ENCODE measurements at places on chromosomes 6 and 20.

GRCh38 chr6:84554074-84554473 lies 210.3 kb downstream of the TBX18 start:
- DNase-seq = no peak

- DNase-seq = no peak
These were observed 7.9 kb downstream of the EMILIN3 start for GRCh38 chr20:41358717-41359116.

DNA sequence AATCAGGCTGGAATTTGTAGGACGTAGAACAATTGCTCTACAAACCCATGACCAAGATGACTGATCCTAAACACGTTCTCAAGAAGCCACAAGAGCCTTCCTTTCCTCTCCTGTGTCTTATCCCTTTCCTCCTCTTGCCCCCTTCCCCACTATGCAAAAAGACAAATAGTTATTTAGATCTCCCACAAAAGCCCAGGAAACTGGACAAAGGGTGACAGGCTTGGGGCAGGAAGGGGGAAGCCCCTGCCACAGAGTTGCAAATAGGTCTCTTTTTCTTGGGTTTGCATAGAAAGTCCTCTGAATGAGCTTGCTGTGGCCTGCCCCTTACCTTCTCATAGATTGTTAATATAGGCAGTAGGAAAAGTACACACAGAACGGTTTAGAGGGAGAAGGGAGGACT lies 377.1 kb upstream of the BTBD3 start:
- no peak for DNase-seq

- no peak for DNase-seq
These were observed 3.6 kb upstream of the CASP8AP2 start for GRCh38 chr6:89826029-89826528.

GRCh38 chr6:138757136-138757535 lies 16.4 kb upstream of the CCDC28A start:
- DNase-seq = no peak

DNA sequence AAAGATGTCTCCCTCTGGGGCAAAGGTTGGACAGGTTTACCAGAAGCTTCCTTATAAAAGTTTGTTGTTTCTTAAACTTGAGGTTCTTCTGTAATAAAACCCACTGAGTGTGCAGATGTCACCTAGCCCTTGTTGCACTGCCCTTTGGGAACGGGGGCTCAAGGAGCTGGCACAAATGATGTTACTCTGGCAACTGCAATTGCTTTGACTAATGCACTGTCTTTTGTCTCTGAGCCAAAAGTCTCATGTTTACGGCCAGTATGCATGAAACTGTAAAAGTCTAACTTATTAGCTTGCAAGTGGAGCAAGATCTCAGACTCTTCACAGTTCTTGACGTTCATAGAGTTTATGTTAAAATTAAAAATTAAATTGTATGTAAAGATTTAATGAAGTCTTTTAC lies 655.7 kb downstream of the EPHA7 start:
- DNase-seq = no peak

DNA sequence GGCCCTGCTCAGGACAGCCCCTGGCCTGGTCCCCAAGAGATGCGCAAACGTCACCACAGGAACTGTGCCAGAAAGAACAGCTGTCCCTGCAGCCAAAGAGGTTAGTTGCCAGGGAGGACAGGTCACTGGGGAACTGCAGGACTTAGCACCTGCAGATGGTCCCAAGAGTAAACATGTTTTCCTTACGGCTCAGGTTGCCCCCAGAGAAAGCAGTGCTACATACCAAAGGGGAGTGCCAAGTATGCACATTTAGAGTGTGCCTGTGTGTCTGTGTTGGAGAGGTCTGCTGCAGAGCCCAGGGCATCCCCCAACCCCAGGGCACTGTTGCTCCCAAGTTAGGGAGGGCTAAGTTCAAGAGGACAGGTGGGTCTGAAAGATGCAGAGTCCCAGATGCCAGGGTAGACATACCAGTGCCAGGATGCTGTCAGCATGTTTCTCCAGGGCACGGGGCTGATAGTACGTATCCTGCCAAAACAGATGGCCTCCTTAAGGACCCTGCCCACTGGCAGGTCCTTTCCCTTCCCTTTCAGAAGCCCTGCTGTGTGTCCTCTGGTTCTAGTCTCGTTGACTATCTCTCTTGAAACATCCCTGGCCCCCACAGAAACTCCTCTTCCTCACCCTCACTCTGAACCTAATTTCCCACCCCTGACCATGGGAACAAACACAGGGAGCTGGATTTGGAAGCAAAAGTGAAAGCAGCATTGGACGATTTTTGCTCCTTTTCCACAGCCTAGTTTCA lies 1.3 kb downstream of the ABHD16A start:
- no peak for DNase-seq

DNA sequence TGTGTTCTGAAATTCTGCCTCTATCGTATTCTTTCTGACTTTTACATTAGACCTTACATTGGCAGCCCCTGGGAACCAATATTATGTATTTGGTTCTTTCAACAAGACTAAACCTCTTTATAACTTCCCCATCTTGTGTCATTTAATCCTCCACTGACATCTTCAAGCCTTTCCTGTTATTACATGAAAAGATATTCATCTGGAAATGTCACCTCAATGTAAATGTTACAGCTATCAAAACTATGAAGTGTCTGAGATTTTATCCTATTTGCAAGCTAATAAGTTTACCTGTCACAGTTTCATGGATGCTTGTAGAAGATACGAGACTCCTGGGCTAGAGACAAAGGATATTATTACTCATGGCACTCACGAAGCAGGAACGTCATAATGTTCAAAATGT lies 43.9 kb upstream of the NOX3 start:
- DNase-seq = no peak

GRCh38 chr6:148866657-148867268 lies 119.9 kb downstream of the UST start:
- no peak for DNase-seq

DNA sequence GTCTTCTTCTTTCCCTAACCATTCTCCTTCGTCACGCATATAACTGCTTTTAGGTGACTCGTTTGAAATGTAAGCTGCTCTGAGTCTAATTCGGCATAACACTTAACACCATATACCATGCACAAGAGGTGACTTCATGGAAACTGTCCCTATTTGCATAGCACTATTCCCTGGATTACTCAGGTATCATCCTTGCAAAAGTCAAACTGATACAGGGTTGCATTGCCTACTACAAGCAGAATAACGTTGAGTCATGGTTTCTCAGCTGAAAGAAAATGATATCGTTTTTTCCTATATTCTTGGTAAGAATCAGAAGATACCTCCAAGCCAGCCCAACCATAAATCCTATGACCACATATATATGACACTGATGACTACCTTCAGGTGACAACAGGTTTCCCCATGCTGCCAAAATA lies 227.5 kb downstream of the ATXN1 start:
- DNase-seq = peak; percentile 70

DNA sequence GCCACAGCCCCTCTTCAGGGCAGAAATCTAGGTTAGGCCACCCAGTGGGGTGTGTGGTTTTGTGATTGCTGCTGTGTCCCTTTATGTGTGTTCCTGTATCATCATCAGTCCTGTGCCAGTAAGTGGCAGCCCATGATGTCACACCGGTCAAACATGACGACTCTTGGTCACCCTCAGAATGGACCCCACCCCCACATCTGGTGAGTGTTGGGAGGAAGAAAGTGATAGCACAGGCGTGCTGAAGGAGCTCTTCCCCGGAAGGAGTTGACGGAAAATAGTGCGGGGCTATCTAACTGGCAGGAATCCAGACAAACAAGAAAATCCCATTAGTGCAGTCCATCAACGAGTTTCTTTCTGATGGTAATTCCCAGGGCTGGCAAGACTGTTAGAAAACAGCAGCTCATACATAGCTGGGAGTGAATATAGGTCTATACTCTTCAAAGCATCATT lies 33.4 kb upstream of the IL17A start:
- no peak for DNase-seq

DNA sequence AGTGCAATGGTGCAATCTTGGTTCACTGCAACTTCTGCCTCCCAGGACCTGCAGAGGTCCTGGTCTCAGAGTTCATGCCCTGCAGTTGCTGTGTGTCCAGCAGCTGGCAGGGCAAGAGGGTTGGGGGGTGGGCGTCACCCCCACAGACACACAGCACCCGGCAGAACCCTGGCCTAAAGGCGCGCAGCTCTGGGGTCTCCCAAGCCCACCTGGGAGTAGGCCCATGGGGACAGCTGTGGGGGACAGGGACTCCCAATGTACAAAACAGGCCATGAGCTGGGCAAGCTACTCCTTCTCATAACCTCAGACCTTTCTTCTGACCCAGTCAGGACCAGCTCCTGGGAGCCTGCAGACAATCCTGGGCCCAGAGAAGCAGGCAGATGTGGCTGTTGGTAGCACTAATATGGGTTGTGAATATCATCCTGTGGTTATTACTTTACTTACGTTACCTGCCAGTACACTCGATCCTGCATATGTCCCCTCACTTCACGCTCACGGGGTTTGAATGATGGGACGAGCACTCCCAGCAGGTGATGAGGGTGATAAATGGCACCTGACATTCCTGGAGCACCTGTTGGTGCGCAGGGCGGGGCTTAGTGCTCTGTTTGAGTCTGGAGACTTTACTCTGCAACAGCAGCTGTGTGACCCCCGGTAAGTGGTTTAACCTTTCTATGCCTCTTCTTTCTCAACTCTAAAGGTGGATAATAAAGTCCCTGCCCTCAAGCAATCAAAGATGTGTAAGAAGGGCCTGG lies 39.9 kb upstream of the SULF2 start:
- DNase-seq = no peak

DNA sequence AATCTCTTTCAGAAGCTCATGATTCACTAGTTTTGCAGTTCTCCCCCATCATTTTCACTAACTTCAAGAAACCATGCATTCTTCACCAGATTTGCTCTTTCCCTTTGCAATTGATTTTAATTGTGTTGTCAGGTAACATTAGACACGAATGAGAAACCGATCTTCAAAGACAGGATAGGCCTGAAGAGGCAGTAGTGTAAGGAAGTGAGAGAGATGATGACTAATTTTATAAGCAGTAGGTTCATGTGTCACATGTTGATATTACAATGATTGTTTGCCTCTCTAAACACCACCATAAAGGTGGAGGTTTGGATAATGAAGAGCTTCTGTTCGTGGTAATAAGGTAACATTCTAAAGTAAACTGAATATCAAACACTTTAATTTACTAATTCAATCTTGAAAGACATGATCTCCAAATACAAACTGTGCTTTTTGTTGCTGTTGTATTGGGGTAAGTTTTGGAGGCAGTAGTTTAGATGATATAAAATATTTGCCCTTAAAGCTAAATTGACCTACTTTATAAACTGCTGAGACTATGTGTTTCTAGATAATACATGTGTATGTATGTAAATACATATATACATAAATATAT lies 207.2 kb downstream of the PHACTR1 start:
- DNase-seq = no peak

- peak; percentile 62 for DNase-seq
These were observed 171.4 kb downstream of the GMPR start for GRCh38 chr6:16409531-16410441.

GRCh38 chr6:24064106-24064505 lies 61.9 kb upstream of the NRSN1 start:
- peak; percentile 19 for DNase-seq

GRCh38 chr6:27505209-27506027 lies 32.5 kb upstream of the ZNF184 start:
- DNase-seq = peak; percentile 87

DNA sequence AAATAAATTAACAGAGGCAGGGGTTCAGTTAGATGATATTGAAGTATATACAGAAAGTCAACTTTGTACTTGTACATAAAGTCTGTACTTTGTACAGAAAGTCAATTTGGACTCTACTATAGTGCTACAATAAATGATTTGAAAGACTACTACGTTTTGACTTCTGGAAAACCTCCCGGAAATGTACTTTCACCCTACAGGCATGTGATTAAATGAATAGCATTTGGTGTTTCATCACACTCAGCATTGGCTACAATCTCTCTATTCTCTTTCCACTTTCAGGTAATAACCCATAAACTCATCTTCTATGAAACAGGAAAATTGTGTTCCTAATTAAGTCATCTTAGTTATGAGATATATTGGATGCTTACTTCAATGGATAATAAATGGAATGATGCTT lies 25.6 kb upstream of the MC3R start:
- no peak for DNase-seq

- no peak for DNase-seq
These were observed 62.8 kb upstream of the TFB1M start for GRCh38 chr6:155377061-155377460.

- DNase-seq = peak; percentile 3
These were observed 55.0 kb upstream of the KCNK16 start for GRCh38 chr6:39377539-39377950.

GRCh38 chr20:56581701-56582100 lies 47.4 kb upstream of the TFAP2C start:
- no peak for DNase-seq

GRCh38 chr20:46974669-46975434 lies 80.2 kb downstream of the EYA2 start:
- no peak for DNase-seq

- no peak for DNase-seq
These were observed 56.2 kb downstream of the TPBG start for GRCh38 chr6:82419859-82420258.

GRCh38 chr6:24766680-24767462 lies 7.9 kb upstream of the GMNN start:
- DNase-seq = peak; percentile 48

GRCh38 chr6:48859562-48860123 lies 603.4 kb downstream of the MMUT start:
- DNase-seq = no peak

DNA sequence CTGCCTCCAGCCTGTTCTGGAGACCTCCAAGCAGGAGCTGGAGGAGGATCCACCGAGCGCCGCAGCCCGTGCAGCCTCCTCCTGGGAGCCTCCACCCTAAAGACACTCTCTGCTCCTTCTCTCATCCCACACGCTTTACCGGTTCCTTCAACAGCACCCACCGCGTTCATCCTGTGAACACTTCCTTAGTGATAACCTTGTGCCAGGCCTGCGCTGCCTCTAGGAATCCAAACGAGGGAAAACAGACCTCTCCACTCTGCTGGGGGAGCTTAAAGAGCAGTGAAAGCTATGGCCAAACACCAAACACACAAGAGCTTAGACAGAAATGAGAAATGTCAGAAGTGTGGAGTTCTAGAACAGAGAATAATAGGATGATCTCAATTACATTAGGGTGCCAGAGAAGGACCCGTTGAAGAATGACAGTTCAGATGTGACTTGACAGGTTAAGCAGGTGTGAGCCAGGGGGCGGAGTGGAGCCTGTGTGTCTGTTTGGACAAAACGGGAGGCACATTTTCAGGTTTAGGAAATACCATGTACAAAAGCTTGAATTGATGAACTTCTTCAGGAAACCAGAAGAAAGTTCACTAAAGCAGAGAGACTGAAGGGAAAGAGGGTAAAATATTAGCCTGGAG lies 28.5 kb upstream of the HLA-DRB5 start:
- no peak for DNase-seq

All from activated CD4-positive, alpha-beta T cell treated with anti-CD3 and anti-CD28 coated beads, Interleukin-2, Interleukin-6, amounts not matched to agents 100 ng/mL and 50 ng/mL, durations not matched to agents 16 hours and 8 hours (primary cell).